Fibroblast of villous mesenchyme (primary cell): ENCODE measurements at places on chromosomes 5 and 9. TPM values are rescaled to one million over a fixed set of nuclear protein-coding genes. Genes with fewer than 3 reads are reported as not detected.

GRCh38 chr9:85892401-85892800 lies 48.5 kb upstream of the NAA35 start:
- DNase-seq: no peak

GRCh38 chr5:128021411-128021810 lies 62.2 kb upstream of the SLC12A2 start:
- DNase-seq: no peak

The C1QTNF3 gene
- 0.86 and 1.9 TPM in 2 replicates for total RNA-seq

The RGS14 gene
- 3.5 TPM in 2 replicates for total RNA-seq

DNA sequence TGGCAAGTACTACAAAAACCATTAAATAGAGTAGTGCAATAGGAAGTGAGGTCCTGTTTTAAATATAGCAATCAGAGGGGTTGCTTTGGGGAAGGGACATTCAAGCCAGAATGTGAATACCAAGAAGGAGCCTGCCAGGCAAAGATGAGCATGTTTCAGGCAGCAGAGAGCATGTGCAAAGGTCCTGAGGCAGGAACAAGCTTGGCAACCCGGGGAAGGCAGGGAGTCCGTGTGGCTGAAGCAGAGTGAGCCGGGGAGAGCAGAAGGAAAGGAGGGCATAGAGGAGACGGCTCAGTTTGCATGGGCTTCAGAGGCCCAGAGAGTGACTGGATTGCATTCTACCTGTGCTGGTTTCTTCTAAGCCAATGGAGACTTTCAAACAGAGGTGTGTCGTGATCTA lies 22.7 kb upstream of the CPLX2 start:
- DNase-seq: no peak

The TSLP gene
- 0.32 and 0.43 TPM in 2 replicates for total RNA-seq

The IL3 gene
- total RNA-seq: not detected in 2 replicates

DNA sequence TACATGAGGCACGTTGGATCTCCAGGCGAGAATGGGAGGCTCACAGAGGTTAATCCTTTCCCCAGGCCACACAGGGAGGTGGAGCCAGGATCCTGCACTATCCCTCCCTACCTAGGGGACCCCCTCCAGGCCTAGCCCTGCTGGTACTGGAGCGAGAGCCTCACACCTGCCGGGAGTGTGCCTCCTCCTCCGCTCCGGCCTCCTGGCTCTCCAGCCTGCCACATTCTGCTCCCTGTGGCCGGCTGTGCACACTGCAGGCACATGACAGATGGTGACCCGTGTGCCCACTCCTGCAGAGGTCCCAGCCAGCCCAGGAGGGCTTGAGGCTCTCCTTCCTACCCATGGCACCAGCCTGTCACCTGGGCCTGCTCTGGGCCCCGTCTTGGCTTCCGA lies 93.4 kb downstream of the RXRA start:
- DNase-seq: no peak

DNA sequence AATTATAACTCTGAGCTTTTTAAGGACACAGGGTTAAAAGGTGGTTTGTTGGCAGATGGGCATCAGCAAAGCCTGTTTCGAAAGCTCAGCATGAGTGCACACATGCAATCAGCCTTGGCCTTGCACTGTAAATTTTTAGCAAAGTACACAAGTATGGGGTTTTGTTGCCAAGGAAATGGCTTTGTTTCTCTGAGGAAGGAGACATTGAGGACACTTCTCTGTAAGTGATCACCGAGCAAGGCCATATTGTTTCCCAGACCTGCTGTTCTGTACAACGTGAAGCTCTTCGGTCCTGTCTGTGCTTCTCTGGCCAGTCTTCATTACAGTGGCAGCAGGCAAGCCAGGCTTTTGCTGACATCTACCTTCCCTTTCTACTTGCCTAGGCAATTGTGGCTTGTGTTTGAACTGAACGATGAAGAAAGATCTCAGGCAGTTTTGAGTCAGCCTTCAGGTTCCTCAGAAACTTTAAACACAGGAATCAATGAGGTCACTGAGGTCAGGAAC lies 27.9 kb upstream of the GLRX start:
- peak; percentile 65 for DNase-seq

The OTULIN gene
- total RNA-seq: 17.1 and 31.1 TPM in 2 replicates

GRCh38 chr5:8188874-8189565 lies 320.1 kb downstream of the MTRR start:
- no peak for DNase-seq

The TBC1D13 gene
- total RNA-seq: 10.4 and 12.9 TPM in 2 replicates

DNA sequence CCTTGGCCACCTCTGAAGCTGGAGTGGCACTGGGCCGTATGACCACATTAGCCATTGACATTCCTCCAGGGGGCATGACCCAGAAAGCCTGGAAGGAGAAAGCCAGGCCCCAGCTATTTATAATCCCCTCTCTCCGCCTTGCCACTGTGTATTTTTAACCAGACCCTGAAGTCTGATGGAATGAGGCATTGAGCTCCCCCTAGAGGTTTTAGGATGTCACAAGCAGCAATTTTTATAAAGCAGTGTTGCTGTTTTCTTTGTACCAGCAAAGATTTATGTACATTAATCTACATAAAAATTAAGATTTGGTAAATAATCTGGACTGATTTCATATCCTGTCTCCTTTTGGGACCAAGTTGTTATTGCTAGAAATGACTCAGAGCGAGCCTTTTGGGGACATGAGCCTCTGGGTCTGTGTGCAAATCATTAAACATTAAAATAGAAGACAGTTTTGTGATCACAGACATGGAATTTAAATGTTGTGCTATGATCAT lies 127.1 kb downstream of the TRIO start:
- DNase-seq: peak; percentile 81

GRCh38 chr5:35789732-35790456 lies 66.8 kb upstream of the IL7R start:
- no peak for DNase-seq

DNA sequence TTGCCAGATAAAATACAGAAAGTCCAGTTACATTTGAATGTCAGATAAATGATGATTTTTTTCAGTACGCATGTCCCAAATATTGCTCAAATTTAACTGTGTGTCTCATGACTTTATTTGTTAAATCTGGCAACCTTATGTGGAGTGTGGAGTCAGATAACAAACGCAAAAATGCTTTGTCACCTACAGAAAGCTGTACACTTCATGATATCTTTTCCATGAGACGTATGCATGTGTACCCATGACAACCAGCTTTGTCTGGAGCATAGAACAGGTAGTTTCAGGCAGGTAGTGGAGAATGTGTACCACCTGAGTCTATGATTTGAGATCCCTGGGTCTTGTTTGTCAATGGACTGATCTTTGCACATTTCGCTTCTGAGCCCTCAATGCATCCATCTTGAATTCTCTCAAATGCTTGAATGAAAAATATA lies 105.5 kb upstream of the CPEB4 start:
- DNase-seq: peak; percentile 29

DNA sequence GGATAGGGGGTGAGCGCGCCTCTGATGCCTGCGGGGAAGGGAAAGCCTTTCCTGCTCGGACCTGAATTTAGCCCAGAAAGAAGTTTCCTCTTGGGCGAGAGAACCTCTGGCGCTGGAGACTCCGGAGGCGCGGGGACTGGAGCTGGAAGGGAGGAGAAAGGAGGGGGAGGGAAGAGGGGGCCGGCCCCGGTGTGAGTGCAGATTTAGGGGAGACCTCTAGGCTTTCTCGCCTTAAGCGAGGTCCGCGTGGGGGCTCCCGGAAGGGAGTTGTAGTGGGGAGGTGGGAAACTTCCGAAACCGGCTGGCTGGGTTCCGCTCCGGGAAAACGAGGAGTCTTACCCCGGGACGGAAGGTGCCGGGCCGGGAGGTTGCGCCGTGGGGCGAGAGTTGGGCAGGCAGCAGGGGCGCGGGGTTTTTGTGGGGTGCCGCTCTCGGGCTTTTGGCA lies 1.3 kb downstream of the PCSK5 start:
- peak; percentile 16 for DNase-seq

The TXN gene
- total RNA-seq: 414 and 472 TPM in 2 replicates

GRCh38 chr5:15137414-15137813 lies 265.8 kb upstream of the ANKH start:
- DNase-seq: no peak

DNA sequence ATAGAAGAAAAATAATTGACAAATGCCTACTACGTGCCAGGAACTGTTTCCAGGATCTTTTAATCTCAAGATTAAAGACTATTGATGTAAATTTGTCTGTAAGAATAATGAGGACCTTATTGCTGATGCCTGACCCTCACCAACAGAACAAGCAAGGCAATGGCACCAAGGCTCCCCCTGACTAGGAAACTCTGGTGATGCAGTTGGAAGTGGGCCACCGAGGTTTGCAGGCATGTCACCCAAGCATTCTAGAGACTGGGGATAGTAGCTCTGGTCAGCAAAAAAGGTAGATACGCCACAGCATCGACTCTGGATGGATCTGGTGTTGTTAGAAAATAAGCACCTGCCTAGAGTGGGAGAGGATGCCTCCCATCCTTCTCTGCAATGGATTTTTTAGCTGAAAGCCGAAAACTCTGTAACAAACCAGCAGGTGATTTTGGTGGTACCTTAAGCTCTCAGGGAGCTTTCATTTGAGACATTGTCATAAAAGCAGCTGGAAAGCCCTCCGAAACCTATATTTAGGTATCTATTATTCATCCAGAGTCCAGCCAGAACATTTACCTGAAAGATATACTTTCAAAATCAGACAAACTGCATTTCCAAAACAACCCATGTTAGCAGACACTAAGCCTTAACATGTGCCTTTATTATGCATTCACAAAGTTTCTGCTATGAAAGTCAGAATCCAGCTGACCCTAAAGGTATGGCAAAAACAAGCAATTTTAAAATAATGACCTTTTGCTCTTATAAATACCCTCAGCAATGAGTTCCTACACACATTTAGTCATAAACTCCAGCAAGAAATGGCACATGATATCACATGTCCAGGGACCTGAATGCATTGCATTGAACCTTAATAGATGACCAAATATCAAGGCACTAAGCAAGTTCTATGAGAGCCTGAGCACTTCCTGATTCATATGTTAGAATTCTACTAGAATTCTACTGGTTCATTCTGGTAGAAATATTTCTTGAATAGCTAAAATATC lies 308.4 kb downstream of the PDE4D start:
- no peak for DNase-seq

GRCh38 chr9:36154331-36154952 lies 14.7 kb upstream of the CCIN start:
- peak; percentile 74 for DNase-seq

The SLC36A3 gene
- total RNA-seq: not detected in 2 replicates

- DNase-seq: no peak
Measured at GRCh38 chr9:6631207-6631512, 14.4 kb downstream of the GLDC start.

DNA sequence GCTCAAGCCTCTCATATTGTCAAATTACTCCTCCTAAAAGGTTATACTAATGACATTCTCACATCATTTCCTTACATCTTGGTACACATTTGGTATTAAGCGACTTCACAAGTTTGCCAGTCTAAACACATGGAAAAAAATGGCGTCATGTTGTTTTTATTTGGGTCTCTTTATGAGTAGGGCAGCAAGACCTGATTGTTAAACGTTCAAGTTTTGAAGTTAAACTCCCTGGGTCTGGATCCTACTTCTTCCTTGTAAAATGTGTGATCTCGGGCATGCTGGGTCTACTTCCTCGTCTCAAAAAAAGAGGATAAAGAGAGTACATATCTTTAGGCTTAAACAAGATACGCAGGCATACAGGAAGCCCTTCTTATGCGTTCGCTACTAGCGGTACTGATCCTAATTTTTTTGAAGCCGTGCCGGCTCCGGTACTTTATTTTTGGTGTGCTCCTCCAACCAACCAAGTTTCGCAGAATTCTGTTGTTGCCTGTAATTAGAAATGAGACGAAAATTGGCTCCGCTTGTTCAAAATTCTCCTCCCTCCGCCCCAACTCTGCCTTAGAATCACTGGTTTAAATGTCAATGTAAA lies 596 bp upstream of the CDC37L1 start:
- peak; percentile 51 for DNase-seq

The SLC6A3 gene
- not detected in 2 replicates for total RNA-seq

DNA sequence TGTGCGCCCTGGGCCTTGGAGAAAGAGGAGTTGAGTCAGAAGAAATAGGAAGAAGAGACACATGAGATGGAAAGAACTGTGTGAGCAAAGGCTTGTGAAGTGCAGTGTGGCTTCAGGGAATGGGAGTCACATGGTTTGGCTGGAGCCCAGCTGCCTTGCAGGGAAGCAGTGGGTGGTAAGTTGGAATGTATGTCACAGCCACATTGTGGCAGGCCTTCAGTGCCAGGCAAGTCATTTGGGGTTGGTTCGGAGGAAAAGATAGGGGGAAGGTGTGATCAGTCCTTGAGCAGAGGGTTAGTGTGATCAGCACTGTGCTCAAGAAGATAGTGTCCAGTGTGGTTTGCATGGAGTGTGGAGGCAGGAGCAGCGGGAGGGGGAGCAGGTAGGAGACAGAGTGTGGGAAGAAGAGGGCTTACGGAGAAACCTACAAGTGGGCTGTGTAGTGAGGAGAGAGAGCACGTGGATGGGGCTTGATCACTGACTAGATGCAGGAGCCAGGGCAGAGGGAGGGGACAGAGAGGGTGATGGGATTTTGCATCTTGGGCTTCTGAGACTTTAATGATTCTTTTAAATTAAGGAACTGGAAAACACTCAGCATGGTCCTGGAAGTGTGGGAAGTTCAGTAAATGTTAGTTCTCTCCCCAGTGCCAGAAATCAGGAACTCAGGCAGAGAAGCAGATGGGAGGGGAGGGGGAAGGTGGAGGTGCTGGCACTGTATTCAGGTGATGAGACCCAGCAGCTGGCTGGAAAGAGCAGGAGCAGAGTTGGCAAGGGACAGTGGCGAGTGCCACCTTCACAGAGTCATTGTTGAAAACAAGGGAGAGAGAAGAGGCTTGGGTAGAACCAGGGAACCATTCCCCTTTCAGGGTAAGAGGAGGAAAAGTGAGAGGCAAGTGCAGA lies 46.6 kb downstream of the ARHGAP26 start:
- DNase-seq: no peak

DNA sequence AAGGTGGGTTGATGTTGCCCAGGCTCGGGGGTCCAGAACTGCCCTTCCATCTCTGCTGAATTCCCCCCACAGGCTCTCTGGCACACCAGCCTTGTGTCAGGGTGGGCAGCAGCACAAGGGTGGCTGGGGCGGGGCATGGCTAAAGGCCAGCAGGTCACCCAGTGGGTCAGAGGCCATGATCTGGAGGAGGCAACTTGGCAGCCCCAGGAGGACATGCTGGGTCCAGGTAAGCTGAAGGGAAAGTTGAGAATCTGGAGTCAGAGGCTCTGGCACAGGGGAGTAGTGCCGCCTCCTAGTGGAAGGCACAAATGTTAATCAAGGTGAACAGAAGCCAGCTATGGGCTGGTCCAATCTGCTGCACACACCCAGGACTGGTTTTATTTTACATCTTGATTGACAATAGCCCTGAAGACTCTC lies 6.2 kb downstream of the TMEM8B start:
- no peak for DNase-seq

DNA sequence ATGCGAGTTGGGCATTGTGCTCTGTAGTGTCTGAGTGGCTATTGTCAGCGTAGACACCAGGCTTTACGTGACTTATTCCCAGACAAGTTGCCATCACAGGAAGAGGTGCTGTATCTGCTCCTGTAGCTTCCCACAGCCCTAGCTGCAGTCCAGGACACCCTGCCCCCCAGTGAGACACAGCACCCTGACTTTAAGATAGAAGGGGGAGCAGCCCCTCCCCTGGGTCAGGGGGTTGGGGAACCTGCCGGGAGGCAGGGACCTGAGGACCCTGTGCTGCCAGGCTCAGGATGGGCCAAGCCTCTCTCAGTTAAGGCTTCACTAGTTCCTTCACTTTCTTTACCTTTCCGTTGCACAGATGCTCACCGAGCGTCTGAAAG lies 75.4 kb downstream of the NEK6 start:
- DNase-seq: no peak

GRCh38 chr9:87267251-87268070 lies 230.2 kb upstream of the DAPK1 start:
- DNase-seq: peak; percentile 34
